Right atrium auricular region (tissue), 2 donors: ENCODE measurements at places on chromosomes 16 and 17. TPM values are rescaled to one million over a fixed set of nuclear protein-coding genes. Genes with fewer than 3 reads are reported as not detected.

DNA sequence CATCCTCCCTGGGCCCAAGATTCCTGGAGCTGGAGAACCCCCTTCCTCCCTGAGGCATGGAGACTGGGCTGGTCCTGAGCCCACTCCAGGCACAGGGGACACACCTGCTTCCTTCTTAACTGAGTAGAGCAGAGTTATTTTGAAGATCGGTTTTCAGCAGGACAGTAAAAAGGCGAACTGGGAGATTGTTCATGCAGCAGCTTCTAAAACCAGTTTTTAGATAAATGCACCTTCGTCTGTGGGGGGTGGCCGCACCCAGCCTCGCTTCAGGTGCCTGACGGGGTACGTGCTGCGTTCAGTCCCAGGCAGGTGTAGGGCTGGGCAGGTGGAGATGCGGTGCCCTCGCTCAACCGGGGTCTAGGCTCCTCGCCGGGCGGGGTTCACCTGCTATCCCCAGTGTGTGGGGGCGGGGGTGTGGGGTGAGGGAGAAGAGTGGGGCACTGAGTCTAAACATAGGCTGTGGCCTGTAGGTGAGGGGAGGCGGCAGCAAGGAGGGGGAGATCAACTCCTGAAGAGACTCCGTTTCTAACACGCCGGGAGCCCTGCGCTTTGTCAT lies 69.5 kb downstream of the JPH3 start:
- no peak for DNase-seq

DNA sequence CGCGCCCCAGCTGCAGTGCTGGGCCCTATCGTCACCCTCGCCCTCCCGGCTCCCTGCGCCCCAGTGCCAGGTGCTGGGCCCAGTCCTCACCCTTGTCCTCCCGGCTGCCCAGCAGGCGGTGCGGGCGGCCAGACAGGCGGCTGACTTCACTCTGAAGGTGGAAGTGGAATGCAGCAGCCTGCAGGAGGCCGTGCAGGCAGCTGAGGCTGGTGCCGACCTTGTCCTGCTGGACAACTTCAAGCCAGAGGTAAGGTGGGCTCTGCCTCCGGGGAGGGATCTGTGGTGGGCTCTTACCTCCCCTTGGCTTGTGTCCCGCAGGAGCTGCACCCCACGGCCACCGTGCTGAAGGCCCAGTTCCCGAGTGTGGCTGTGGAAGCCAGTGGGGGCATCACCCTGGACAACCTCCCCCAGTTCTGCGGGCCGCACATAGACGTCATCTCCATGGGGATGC lies 17.9 kb downstream of the QPRT start:
- DNase-seq: no peak

DNA sequence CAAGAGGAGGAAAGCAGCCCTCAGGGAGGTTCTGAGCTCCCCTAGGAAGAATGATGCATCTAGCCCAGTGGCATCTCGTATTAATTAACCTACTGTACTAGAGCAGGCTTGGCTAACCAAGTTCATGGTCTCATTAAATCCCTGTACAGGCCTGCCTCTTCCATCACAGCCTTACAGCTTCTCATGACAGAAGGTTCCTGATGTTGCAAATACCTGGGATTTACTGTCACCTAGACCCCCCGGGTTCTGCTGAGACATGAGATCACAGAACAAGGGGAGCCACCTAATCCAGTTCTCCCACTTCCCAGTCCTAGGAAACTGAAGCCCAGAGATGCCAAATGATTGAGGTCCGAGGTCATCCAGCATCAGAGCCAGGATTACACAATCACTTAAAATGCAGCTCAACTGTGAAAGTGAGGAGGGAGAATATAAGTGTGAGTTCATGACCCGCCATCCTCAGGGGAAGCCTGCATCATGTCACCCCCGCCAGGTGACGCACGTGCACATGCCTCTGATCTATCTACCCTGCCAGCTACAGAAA lies 23.9 kb downstream of the ACLY start:
- DNase-seq: peak; percentile 68

GRCh38 chr16:88983771-88984687 lies 7.0 kb upstream of the CBFA2T3 start:
- DNase-seq: no peak

GRCh38 chr16:19765860-19766553 lies 47.9 kb downstream of the IQCK start:
- no peak for DNase-seq

GRCh38 chr17:75228847-75229246 lies 23.4 kb downstream of the NUP85 start:
- no peak for DNase-seq

DNA sequence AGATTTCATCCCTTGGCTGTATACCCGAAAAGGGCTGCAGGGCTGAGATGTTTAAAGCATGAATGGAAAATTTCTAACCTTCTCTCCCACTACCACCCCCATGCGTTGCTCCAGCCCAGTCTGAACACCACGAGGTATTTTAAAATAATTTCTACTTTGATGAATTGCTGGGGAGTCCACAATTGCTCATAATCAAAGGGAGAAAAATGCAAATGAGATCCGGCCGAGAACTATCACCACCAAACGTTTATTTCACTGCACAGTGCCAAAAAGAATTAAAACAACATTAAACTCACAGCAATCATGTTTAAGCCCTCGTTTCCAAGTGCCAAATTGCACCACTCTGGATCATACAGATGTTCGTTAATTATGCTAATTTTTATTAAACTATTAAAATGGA lies 36.7 kb downstream of the SNX11 start:
- DNase-seq: no peak

- no peak for DNase-seq
These were observed 293.1 kb downstream of the MAP2K4 start for GRCh38 chr17:12313786-12314185.

DNA sequence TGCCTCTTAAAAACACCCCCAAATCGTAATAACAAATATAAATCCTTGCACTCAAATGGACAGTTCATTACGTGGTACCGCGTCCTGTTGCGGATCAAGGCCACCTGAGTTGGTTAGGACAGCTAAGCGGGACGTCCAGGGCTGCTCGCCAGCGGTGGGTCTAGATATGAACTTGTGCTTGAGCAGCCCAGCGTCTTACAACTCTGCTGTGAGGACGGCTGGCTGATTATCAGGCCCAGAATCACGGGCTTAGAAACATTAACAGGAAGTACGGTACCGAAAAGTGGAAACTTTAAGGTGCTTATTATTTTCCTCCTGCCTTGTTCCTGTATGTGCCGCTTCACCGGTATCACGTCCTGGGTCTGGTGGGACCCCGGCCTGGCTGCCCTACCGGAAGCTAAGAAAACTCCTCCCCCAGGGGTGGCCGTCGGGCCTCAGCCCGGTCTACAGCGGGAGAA lies 832 bp upstream of the SRRM2 start:
- DNase-seq: no peak

GRCh38 chr17:72175787-72176515 lies 55.1 kb downstream of the SOX9 start:
- DNase-seq: no peak

DNA sequence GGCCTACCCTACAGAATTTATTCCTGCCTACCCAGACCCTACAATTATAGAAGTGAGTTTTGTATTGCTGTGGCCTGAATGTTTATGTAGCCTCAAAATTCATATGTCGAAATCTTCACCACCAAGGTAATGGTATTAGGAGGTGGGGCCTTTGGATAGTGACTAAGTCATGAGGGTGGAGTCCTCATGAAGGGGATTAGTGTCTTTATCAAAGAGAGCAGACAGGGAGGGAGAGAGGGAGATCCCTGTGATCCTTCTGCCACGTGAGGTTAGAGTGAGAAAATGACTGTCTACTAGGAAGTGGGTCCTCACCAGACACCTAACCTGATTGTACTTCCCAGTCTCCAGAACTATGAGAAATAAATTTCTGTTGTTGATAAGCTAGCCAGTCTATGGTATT lies 981 bp upstream of the DUXB start:
- DNase-seq: no peak

DNA sequence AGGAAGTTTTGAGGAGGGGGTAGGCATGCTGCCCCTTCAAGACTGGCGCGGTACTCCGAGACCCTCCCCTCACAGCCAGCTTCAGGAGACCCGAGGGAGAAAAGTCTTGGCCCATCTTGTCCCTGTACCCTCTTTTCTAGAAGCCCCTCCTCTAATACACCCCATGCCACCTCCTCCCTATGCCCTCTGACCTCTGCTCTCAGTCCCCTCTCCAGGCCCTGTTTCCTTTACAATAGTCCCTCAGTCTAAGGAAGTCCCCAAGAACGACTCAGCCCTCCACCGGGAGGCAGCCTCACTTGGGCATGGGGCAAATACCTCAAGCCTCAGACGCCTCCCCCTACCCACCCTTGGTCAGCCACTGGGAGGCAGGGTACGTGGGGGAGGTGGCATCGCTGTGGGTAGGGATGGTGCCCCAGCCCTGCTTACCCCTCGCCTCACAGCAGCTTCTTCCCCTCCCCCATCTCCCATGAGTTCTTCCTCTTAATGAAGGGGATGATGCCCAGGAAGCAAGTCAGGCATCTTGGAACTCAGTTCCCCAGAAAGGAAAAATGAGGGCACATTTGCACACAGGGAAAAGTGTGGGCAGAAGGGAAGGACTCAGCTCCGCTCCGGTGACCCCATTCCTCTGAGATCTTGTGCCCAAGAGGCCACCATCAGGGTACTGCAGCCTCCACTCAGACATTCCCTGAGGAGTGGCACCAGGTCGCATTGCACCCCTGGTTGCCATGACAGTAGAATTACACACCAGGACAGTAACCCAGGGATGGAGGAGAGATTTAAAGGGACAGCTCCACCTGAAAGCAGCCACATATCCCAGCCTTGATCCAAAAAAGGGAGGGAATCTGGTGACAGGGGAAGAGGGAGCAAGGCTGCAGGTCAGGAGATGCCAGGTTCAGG lies 6.2 kb downstream of the MPP2 start:
- DNase-seq: no peak

DNA sequence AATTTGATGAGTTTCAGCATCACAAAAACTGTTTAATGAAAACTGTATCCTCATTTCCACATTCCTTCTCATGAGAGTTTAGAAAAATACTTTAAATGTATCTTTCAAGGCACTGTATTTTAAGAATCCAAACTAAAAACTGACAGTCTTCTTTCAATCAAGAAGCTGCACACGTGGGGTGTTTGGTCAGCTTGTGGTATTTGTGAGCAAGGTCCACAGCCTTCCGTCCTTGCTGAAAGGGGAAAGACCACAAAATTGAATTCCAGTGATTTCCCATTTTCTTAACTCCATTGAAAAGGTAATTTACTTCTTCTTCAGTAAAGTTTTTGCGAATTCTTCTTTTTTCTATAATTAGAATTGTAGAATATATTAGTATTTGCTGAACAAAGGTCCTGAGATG lies 3.4 kb upstream of the DYNC1LI2 start:
- DNase-seq: no peak

GRCh38 chr16:75322740-75323139 lies 71.3 kb upstream of the BCAR1 start:
- no peak for DNase-seq

GRCh38 chr17:59874376-59874775 lies 18.4 kb downstream of the TUBD1 start:
- DNase-seq: no peak

FBXL16 gene
- total RNA-seq: 1.7 TPM

KRTAP4-6 gene
- total RNA-seq: not detected

CNTROB gene
- total RNA-seq: 4.6 TPM

SHISA9 gene
- 0.41 TPM for total RNA-seq

UQCRC2 gene
- total RNA-seq: 489 TPM

KLHL10 gene
- total RNA-seq: not detected

FTSJ3 gene
- total RNA-seq: 58.0 TPM

IGFBP4 gene
- total RNA-seq: 237 TPM

TELO2 gene
- 11.5 TPM for total RNA-seq

SCN4A gene
- total RNA-seq: 2.5 TPM

SALL1 gene
- total RNA-seq: 1.3 TPM

SLC26A11 gene
- total RNA-seq: 2.2 TPM

PARN gene
- 26.0 TPM for total RNA-seq
